ENCODE measurements at places on chromosomes 2 and 18. TPM values are rescaled to one million over a fixed set of nuclear protein-coding genes. Genes with fewer than 3 reads are reported as not detected.

The GPR39 gene
- total RNA-seq = 7.4 TPM

The CCDC85A gene
- 0.08 TPM for total RNA-seq

The CASP8 gene
- total RNA-seq = 7.6 TPM

The DSG2 gene
- 10.9 TPM for total RNA-seq

The ANKRD23 gene
- total RNA-seq = 4.4 TPM

The GREB1 gene
- 22.4 TPM for total RNA-seq

The FAM124B gene
- total RNA-seq = 2.1 TPM

The NCKAP1 gene
- total RNA-seq = 32.2 TPM

The SOX11 gene
- 0.05 TPM for total RNA-seq

The SLC4A5 gene
- total RNA-seq = 1.2 TPM

The TMEM150A gene
- 20.0 TPM for total RNA-seq

The EPB41L3 gene
- 4.0 TPM for total RNA-seq

The SERPINB5 gene
- total RNA-seq = not detected

The ZNF142 gene
- total RNA-seq = 9.8 TPM

The VAMP5 gene
- total RNA-seq = 31.7 TPM

The CNPPD1 gene
- 31.2 TPM for total RNA-seq

The TFPI gene
- 144 TPM for total RNA-seq

The CRYGD gene
- total RNA-seq = not detected

The RMDN2 gene
- total RNA-seq = 16.4 TPM

The CCT7 gene
- 93.7 TPM for total RNA-seq

The CXCR2 gene
- 0.45 TPM for total RNA-seq

The ASB18 gene
- not detected for total RNA-seq

The RGPD3 gene
- total RNA-seq = 0.13 TPM

The NCKAP5 gene
- total RNA-seq = 4.6 TPM

The BOLL gene
- not detected for total RNA-seq
